Stimulated activated CD8-positive, alpha-beta memory T cell treated with anti-CD3 and anti-CD28 coated beads, Interleukin-7, amount 100 ng/mL, for 1 hour (primary cell): ENCODE measurements at places on chromosomes 2 and 18.

- DNase-seq: no peak
Measured at GRCh38 chr18:63376538-63376937, 9.5 kb upstream of the KDSR start.

GRCh38 chr2:55419233-55419678 lies 400 bp downstream of the CCDC88A start:
- peak; percentile 7 for DNase-seq

- DNase-seq: no peak
Measured at GRCh38 chr18:79484661-79485621, 89.2 kb downstream of the NFATC1 start.

DNA sequence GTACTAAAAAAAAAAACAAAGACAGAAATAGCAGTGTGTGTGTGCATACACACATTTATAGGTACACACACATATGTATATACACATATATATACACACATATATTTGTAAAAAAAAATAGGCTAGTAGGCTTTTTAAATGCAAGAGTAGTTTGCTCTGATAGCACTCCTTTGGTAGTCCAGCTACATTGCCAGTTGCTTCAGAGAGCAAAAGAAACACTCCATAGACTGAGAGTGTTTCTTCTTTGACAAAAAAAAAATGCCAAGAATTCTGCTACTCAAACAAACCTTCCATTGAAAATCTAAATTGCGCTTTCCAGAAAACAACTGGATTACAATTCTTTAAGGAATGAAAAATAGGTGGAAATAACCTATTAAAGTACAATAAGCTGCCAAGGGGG lies 365.9 kb upstream of the GALNT5 start:
- no peak for DNase-seq

DNA sequence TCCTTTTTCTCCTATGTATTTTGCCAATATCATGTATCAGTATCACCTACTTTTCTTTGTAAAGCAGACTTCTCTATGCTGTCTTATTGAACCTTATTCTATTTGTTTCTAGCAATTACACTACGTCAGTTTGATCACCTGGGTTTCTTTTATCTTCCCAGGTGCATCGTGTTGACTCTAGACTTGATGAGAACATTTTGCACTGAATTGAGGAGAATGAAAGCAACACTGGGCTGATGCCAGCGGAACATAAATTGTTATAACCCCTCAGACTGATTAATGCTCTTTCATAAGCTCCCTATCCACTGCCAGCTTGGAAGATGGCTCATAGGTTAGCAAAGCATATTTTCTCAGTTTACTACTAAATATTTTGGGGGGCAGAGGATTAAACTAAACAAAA lies 140.6 kb downstream of the EPHA4 start:
- DNase-seq: no peak

DNA sequence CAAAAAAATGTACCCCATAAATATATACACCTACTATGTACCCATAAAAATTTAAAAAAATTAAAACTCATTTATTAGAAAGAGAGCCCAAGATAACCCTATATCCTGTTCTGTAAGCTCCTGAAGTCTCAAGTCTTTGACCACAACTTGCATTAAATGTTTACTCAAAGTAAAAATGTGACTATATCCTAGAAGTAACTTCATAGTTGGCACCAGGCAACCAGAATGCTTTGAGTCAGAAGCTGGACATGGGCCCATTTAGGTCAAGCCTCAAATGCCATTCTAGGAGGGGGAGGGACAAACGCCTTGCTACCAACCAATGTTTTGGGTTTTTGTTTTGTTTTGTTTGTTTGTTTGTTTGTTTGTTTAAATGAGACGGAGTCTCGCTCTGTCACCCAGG lies 9.3 kb upstream of the TBC1D8 start:
- DNase-seq: no peak
